T-helper 1 cell (primary cell): ENCODE measurements at places on chromosomes 11 and 22.

DNA sequence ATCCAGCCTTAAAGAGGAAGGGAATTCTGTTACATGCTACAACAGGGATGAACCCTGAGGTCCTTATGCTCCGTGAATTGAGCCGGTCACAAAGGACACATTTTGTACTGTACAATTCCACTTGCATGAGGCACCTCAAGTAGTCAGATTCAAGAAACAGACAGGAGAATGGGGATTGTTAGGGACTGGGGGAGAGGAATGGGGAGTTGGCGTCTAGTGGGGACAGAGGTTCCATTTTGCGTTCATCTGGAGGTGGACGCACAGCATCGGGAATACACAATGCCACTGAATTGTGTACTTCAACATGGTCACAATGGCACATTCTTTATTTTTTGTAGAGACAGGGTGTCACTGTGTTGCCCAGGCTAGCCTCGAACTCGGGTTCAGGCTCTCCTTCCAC is 14.1 kb downstream of the TBX1 start:
- DNase-seq = no peak

DNA sequence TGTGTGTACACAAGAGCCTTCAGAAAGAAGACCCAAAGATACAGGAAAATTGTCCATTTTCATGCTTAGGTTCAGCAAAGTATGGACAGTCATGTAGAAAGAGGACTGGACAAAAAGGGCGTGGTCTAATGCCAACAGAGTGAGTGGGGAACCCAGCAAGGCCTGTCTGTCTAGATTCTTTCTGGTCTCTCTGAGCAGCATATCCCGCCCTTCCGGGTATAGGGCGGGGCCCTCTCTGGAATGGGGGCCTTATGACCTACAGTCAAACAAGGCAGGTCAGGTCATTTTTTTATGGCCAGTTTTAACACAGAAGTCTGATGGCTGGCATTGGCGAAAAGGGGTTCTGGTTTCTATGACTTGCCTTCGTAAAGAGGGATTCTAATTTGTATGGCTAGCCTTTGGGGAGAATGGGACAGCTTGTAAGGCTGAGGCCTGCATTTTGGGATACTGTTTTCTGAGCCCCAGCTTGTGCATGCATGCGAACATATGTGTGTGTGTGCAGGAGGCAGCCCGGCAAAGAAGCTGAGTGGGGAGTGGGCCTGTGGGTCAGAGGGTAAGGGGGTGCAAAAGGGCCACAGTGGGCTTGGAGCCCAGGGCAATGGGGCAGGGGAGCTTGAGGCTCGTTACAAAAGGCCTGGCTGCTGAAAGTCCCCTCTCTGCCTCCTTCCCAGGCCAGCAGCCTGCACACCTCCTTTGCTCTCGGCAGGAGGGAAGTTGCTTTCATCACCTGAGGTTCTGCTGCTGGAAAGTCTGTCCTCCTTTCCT is 130.5 kb upstream of the B3GAT1 start:
- DNase-seq = no peak

DNA sequence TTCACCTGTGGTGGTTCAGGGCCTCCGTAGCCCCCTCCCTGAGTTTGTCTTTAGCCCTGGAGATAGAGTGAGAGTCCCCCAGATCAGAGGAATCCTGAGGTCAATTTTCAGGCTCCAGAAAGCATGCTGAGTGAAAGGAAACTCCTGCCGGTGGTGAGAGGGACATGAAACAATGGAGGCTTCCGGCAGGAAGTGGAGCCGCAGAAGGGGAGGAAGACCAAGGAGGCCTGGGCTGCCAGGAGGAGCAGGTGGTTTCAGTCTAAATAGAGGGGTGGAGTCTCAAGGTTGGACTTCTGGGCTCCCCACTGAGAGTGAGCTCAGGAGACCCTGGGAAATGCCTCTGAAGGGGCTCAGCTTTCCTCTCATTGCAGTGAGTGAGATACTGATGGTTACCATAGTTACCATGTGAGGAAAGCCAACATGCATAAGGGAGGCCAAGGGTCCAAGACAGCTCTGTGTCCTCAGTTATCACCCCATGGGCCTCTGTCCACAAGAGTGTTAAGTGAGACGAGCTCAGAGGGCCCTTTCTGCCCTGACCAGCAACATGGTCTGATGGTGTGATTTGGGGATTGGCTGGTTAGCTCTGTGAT is 10.7 kb downstream of the SLCO2B1 start:
- DNase-seq = no peak

GRCh38 chr11:115469361-115469760 is 34.9 kb downstream of the CADM1 start:
- no peak for DNase-seq

GRCh38 chr22:32788904-32789624 is 12.4 kb upstream of the TIMP3 start:
- DNase-seq = no peak

DNA sequence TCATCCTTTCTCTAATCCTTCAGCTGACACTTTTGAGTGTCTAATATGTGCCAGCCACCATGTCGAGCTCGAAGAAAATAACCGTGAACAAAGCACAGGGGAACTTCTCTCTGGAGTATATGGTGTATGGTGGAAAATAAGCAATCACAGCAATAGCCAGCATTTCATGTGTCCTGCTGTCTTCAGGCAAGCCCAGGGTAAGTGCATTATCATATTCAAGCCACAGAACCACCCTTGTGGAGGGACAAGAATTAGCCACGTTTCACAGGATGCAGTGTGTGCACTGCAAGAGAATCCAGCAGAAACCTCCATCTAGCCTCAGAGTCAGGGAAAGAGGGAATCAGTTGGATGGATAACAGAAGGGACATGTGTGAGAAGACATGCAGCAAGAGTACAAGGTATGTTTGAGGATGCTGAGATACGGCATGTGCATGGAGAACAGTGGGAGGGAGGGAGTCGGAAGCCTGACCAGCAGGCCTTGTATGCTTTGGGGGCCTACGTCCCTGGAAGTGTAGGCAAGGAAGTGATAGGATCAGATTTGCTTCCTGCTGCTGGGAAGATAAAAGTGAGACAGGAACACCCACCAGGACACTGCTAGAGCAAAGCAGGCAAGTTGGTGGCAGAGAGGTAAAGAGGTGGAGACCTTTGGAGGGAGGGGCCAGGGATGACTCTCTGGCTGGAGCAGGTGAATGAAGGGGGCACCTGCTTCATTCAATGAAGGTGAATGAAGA is 14.7 kb upstream of the GNAZ start:
- no peak for DNase-seq

DNA sequence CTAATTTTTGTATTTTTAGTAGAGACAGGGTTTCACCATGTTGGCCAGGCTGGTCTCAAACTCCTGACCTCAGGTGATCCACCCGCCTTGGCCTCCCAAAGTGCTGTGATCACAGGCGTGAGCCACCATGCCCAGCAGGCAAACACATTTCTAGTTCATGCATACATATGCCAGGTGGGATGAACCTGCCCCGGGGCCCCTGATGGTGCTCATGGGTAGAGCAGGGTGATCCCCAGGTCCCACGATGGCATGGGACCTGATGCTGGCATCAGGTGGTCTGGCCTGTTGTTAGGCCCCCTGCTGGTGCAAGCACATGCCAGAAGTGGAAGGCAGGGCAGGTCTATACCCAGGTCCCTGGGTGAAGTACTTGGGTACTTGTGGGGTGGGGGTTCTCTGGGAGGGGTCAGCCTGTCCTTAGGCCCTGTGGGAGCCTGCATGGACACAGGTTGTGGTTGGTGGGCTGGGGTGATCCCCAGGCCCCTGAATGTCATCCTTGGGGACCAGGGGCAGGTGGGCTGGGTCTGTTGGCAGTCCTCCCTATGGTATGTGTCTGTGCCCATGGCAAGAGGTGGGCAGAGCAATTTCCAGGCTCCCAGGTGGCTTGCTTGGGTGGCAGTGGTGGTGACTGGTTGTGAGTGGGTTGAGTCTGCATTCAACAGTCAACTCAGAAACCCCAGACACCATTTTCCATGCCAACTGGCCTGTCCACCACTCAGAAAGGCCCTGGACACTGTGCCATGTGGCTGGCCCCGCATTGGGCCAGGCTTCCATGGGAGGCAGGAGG is 9.6 kb upstream of the RGL4 start:
- no peak for DNase-seq

DNA sequence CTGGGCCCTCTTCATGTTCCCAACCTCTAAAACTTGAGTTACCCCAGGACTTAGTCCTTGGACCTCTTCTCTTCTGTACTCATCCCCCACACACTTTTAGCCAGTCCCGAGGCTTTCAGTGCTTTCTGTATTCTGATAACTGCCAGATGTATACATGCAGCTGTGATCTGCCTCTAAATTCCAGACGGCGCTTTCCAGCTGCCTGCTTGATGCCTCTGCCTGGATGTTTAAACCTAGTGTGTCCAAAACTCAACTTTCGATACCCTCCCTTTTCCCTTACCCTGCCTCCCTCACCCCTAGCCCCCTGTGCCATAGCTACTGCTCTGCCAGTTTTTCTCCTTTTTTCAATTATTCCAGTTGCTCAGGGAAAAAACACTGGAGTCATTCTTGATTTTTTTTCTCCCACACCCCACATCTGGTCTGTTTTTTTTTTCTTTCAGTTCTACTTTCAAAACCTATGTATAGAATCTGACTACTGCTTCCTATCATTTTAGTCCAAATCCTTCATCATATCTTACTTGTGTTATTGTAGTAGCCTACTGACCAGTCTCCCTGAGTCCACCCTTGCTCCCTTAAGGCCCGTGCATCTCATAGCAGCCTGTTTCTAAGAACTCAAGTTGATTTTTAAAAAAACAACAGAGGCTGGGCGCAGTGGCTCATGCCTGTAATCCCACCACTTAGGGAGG is 32.9 kb upstream of the TECTA start:
- DNase-seq = no peak

- no peak for DNase-seq
Measured at GRCh38 chr11:134815404-134815803, 403.4 kb upstream of the B3GAT1 start.

DNA sequence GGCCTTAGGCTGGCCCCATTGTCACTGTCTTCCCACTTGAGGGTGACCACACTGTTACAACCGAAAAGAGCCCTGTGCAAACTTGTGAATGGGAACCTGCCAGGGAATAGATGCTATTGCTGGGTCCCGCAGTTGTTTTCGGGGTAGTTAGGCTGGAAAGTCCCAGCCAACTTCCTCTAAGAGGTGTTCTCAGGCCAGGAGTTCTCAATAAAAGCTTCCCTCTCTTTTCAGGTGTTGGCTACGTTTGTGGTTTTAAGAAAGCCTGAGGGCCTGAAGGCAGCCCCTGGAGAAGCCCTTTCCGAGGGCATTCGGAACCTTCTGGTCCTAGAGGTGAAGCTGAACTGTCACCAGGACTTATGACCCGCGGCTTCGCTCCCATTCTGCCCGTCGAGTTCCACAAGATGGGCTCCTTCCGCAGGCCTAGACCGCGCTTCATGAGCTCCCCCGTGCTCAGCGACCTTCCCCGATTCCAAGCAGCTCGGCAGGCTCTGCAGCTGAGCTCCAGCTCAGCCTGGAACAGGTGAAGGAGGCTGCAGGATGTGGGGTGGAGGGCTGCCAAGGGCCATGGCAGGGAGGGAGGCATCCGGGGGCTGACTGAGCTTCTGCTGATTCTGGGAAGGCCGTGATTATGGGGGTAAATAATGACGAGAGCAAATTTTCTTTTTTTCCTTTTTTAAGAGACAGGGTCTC is 104.8 kb downstream of the PRR5L start:
- DNase-seq = no peak

DNA sequence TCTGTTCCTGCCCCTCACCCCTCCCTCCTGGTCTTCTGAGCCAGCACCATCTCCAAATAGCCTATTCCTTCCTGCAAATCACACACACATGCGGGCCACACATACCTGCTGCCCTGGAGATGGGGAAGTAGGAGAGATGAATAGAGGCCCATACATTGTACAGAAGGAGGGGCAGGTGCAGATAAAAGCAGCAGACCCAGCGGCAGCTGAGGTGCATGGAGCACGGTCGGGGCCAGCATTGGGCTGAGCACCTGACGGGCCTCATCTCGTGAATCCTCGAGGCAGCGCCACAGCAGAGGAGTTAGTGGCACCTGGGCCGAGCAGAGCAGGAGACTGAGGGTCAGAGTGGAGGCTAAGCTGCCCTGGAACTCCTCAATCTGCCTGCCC is 941.8 kb downstream of the BRD1 start:
- DNase-seq = no peak

GRCh38 chr11:4041731-4042391 is 52.7 kb upstream of the RRM1 start:
- DNase-seq = no peak

DNA sequence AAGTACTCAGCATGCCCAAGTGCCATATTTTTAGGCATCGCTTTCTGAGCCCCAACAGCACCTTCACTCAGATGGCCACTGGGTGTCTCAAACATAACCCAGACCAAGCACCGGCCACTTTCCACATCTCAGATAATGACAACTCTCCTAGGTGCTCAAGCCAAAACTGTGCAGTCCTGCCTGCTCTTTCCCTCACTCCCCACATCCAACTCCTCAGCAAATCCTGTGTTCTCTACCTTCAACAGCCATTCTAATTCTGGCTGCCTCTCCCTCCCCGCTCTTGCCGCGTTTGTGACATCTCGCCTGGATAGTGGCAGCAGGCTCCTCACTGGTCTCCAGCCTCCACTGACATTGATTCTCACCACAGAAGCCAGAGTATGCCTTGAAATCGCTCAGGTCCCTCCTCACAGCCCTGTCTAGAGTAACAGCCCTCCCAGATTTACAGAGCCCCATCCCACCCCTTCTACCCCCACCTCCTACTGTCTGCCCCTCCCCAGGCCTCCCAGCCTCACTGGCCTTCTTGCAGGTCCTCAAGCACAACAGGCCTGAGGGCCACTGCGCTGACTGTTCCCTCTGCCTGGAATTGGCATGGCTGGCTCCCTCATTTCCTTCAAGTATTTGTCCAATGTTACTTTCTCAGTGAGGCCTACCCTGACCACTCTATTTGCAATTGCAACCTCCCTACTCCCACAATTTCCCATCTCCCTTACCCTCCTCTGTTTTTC is 1.3 kb upstream of the PHETA2 start:
- DNase-seq = no peak

DNA sequence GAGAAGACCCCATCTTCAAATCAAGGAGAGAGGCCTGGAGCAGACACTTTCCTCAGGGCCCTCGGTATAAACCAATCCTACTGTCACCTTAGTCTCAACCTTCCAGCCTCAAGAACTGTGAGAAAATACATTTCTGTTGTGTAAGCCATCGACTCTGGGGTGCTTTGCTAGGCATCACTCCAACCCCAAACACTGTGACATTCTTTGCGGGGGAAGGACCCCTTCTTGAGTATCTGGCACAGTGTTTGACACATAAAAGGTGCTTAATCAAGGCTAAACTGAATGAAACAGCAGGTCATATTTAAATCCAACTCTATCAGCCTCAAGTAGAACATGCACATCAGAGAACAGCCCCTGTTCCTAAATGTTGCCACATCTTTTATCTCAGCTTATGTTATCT is 558.1 kb downstream of the INSC start:
- no peak for DNase-seq

DNA sequence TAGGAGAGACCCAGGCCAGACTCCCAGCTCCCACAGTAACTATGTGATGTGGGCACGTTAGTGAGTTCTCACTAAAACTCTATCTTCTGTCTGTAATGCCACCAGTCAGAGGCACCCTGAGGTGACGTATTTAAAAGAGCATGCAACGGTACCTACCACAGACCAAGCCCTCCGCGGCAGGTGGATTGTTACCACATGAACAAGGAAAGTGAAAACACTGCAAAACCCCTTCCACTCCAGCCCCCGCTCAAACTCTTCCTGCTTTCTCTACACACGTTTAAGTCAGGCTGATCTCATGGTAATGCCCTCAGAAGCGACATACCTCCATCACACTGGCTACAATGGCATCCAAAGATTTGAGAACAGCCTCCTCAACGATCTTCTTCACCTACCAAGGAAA is 36.7 kb downstream of the SERPIND1 start:
- no peak for DNase-seq
